ENCODE measurements at places on chromosomes 12 and 14.

DNA sequence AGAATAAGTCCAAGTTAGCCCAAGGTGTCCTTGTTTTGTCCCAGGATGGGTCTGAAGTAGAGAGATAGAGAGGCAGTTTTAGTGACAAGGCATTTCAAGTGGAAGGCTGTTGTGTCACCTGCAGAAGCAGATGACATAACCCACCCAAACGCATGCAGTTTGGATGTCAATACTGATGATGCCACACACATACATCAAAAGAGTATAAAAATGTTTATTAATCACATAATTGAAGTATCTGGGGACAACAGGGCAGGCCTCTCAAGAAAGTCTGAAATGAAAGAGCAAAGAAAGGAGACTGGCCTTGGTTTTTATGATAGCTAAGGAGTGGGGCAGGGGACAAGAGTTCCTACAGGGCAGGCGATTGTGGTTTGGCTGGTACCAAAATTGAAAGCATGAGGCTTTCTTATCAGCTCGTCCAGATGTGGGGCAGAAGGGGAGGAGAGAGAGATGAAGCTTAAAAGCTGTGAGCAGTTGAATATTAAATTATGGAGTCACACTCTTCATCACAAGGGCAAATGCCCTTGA is 78.4 kb upstream of the TSPAN8 start:
- DNase-seq = no peak

GRCh38 chr14:47526591-47527244 is 148.7 kb downstream of the MDGA2 start:
- no peak for DNase-seq

- peak; percentile 39 for DNase-seq
These were observed 3.7 kb downstream of the TMEM253 start for GRCh38 chr14:21104448-21105060.

DNA sequence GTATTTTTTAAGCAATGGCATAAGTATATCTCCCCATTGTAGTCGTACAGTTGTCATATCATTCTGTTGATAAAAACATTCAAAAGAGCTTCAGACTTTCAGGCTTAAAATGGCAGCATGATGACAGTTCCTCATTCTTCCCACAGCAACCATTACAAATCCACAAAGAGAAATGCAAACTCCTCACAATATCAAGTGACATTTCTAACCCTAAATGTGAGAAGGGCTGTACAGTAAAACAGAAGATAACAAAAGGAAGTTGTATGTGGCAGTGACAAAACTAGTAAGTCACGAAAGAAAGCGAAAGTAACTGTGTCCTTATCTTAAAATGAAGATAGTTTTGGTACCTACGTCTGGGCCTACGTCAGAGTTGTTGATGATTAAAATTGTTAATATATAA is 46.7 kb downstream of the GXYLT1 start:
- no peak for DNase-seq

DNA sequence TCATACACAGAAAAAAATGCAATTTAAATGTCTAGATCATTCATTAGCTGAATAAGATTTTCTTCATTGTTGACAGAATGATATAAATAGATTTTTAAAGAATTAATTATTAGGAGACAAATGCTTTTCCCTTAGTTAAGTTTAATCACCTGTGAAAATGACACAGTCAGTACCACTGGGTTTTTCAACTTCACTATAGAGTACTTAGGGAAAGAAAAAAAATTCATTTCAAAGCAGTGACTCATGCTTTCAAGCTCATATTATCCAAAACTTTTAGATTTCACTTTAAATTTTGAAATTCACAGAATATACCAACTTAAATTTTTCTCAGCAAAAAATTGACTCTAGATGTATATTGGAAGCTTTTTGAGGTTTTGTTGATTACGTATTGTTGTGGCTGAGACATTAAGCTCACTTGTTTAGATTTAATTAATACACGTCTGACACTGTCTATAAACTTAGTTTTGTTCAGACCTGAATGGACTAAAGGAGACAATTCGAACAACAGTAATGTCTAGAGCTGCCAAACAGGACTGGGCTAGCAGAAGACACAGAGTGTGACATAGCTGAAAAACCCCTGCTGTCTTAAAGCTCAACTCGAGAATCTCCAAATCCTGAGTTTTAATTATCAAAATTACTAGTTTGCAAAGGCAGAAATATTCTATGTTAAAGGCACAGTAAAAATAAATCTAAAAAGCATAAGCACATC is 1.6 kb downstream of the MGAT4C start:
- DNase-seq = no peak

DNA sequence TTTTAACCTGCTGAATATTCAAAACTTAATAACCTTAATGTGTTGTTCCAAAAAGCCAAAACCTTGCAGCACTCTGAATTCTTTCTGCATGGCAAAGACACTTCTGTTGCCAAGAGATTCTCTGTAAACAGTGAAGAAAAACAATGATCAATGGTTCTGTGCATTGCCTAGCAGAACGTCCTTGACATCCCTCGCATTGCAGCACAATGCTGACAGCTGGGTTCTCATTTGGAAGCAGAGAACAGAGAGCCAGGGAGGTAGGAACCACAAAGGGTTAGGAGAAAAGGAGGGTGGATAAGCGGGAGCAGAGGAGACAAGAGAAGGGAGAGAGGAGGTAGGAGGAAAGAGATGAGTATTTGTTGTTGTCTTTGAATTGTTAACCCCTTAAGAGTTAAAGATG is 501.1 kb downstream of the NAV3 start:
- no peak for DNase-seq

DNA sequence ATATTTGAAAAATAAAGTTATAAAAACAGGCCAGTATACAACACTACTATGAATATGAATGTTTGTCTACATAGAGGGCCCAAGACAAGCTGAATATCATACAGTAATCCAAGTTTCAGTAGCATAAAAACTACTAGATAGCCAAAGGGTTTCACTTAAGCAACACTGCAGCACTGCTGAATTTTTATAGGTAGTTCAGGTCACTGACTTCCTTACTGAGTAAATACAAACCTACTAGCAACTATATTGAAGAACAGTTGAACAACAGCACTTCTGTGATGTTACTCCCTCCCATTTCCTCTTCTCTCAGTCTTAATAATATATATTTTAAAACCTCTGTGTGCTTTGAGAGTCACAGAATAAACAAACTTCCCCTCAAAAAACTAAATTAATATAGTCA is 42.7 kb downstream of the GTF2A1 start:
- no peak for DNase-seq
